ENCODE measurements at places on chromosomes 3 and 15.
A peak's percentile ranks its signal among the peaks of the same experiment; 100 is the strongest.

- no peak for DNase-seq
Measured at GRCh38 chr3:197961582-197961945, 1.5 kb downstream of the LMLN start.

- DNase-seq = no peak
Measured at GRCh38 chr3:146838221-146838620, 233.1 kb upstream of the PLSCR5 start.

DNA sequence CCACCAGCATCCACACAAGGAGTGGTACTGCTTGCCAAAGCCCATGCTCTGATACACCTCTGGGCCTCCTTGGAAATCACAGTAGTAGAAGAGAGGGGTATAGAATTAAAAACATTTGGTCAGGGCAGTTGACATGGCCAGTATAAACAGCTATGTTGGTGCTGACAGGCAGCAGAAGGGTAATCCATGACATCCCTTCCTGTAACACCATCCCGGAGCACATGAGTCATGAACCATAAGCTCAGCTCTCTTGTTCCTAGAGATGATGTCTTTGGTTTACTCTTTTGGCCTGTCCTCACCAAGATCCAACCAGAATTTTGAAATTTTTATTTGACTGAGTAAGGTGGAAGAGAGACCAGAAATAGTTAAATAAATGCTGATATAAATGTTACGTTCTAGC lies 132.6 kb upstream of the CTDSPL start:
- no peak for DNase-seq

GRCh38 chr15:57522148-57522547 lies 69.6 kb upstream of the MYZAP start:
- no peak for DNase-seq

DNA sequence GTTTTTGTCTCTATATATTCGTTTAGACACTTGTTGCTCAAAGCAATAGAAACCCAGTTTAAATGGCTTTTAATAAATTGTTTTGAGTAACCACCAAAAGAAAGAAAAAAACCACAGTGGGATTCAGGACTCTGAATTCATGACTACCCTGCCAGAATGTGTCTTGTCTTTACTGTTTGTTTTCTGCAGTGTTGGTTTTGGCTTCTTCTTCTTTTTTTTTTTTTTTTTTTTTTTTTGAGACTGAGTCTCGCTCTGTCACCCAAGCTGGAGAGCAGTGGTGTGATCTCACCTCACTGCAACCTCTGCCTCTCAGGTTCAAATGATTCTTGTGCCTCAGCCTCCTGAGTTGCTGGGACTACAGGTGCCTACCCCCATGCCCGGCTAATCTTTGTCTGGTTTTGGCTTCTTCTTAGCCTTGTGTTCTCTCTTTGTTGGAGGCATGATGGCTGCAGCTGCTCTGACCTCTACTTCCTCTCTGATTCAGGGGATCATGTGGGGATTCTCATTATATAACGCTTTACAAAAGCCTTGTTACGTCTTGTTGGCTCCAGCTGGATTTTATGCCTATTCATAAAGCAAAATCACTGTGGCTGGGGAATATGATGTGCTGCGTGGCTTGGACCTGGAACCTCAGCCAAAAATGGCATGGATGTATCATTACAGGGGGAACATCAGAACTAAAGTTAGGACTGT lies 54.0 kb downstream of the PLS1 start:
- no peak for DNase-seq

DNA sequence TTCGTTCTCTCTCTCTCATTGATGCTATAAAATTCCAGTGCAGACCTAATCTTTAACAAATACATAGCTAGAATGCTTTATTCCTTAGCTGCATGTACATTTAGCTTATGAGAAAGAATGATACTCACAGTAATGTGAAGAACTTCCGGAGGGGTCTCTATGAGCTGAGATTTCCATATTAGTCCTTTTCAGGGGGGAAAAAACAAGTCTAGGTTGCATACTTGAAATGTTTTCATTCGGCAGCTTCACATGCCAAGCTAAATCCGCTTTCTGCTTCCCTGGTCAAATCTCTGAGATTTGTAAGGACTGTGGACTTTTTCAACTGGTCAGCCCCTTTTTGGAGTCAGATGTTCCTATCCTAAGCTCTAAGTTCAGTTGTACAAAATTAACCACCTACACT lies 111.5 kb upstream of the COL8A1 start:
- no peak for DNase-seq

- no peak for DNase-seq
Measured at GRCh38 chr15:78946493-78946892, 1.6 kb upstream of the CTSH start.

GRCh38 chr3:62625268-62625667 lies 249.9 kb downstream of the CADPS start:
- no peak for DNase-seq

- no peak for DNase-seq
Measured at GRCh38 chr3:194301730-194302129, 49.4 kb downstream of the CPN2 start.

GRCh38 chr3:37935756-37936666 lies 54.6 kb upstream of the VILL start:
- no peak for DNase-seq

GRCh38 chr3:48601622-48601994 lies 6.5 kb upstream of the COL7A1 start:
- no peak for DNase-seq

DNA sequence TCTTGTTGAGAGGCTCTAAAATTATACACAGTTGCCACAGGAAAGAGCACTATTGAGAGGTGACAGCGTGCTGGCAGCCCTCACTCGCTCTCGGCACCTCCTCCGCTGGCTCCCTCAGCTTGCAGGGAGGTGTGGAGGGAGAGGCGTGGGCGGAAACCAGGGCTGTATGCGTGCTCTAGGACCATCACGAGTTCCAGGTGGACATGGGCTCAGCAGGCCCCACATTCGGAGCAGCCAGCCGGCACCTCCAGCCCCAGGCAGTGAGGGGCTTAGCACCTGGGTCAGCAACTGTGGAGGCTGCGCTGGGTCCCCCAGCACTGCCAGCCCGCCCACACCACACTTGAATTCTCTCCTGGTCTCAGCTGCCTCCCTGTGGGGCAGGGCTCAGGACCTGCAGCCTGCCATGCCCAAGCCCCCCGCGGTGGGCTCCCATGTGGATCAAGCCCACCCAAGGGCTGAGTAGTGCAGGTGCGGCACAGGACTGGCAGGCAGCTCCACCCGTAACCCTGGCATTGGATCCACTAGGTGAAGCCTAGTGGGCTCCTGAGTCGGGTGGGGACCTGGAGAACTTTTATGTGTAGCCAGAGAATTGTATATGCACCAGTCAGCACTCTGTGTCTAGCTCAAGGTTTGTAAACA lies 460.6 kb upstream of the ALCAM start:
- no peak for DNase-seq

- DNase-seq = no peak
Measured at GRCh38 chr3:172384836-172385235, 63.4 kb downstream of the GHSR start.

DNA sequence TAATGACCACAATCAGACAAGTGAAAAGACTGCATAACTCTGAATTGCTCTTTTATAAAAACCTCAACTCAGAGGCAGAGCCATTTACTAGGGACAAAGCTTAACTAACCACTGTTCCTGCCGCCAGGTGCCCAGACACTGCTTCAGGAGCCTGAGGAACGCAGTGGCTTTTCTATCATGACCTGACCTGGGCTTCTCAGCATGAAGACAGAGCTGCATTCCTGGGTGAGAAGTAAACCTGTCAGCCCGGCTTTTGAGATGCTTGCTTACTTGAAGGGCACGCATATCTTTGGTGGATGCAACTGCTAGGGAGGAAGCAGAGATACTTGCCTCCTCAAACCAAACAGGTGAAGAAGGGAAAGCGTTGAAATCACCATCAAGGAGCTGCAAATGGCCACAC lies 7.9 kb downstream of the LRRC31 start:
- DNase-seq = no peak

DNA sequence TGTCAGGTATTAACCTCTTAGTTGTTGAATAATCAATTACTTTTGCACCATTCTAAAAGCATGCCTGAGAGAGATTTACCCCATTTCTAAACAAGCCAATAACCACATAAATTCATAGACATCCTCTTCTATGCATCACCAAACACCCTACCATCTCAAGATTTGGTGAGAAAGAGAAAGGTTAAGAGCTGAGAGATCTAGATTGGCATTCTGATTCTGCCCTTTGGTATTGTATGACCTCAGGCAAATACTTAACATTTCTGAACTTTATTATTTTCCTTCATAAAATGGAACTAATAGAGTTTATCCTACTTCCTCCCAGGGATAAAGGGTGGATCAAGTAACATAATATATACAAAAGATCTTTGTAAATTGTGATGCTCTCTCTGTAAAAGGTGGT lies 146.5 kb upstream of the MME start:
- no peak for DNase-seq

DNA sequence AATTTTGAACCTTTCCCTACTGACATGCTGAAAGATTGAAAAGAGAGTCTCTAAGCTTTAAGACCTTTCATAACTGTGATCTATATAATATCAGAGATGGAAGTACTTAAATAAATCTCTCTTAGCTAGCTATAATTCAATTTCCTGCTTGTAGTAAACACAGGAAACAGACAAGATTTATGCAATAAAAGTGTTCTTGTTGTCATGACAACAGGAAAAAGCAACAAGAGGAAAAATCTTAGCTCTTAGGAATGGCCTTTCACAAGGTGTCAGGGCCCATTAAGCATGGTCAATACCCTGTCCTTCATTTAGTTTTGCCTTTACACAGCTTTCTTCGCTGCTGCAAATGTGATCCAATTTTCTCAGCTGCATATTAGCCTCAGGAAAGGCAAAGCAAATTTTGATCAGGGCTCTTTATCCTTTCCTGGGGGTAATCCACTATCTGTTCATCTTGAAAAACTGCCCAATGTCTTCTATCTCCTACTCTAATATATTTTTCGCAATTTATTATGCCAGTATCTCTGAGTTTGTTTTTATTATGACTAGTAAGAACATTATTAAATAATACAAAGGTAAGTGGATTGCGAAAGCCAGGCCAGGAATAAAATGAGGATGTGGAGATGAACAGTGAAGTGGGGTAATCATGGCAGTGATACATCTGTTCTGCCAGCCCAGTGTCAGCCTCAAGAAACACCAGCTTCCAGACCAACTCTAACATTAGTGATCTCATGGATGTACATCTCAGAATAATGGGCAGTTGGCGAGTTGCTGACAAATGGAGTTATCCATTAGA lies 28.7 kb downstream of the SIDT1 start:
- no peak for DNase-seq

GRCh38 chr15:79601405-79602086 lies 169.4 kb downstream of the MINAR1 start:
- DNase-seq = no peak

GRCh38 chr15:71112429-71112828 lies 2.8 kb upstream of the THSD4 start:
- DNase-seq = no peak

DNA sequence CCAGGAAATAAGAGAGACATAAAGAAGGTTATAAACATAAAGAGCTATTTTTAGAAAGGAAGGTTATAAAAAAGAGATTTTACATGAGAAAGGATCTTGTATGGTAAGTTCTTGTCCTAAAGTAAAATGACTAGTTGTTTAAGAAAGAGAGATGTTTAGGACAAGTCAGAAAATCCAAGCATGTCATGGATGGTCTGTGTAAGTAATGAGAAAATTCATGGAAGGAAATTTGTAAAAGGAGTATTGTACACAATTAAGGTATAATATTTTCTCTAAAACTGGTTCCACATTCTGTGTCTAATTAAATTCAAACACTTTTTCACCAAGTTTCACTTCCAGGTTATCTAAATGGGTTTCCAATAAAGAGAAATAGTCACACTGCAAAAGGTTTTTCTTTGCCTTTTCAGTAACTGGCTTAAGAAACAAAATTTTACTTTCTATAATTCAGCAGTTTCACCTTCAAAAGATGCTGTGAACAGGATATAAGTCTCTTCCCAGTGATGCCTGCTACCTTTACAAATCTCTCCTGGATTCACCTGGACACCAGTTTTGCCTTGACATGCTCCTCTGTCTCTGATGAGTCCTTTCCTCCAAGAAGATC lies 455.7 kb downstream of the ZIC1 start:
- DNase-seq = no peak

- DNase-seq = no peak
Measured at GRCh38 chr3:102361101-102361500, 73.7 kb upstream of the ZPLD1 start.

DNA sequence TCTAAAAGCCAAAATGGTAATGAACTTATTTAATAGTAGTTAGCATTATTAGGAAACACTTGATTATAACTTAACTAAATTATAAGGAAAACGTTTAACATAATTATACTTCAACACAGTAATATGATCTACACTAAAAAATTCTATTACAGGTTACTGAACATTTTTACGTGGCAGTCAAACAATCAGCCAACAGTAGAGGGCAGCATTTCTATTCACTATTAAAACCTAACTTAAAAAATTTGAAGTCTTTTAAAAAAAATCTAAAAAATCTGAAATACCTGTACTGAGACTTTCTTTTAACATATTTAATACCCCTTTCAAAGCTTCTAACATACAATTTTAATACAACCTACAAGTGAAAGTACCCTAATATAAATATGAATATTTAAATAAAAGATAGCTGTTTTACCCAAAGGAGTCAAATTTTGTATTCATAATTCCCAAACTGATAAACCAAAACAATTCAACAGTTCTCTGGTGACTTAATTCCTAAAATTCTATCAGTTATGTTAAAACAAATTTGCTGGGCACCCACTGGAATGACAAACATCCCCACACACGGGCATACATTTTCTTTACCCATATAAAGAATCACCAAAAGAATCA lies 41.5 kb downstream of the DLG1 start:
- peak; percentile 68 for DNase-seq

DNA sequence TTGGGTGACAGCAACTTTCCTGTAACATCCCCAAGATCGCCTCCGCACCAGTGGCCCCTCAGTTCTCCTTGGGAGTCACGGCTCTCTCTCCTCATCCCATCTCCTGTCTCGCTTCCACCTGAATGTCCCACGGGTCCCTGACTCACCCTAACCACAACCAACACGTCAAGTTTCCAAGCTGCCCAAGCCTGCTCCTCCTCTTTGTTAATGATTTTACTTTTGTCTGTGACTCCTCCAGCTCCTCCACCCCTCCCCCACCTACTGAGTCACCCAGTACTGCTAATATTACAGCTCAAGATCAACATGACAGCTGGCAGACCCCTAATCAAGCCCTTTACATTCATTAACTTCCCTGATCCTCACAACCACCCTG lies 39.3 kb downstream of the BDH1 start:
- DNase-seq = no peak

- DNase-seq = no peak
Measured at GRCh38 chr3:27573780-27574437, 89.7 kb upstream of the SLC4A7 start.

- DNase-seq = no peak
Measured at GRCh38 chr15:60635507-60636352, 156.8 kb upstream of the ICE2 start.

- DNase-seq = peak; percentile 76
Measured at GRCh38 chr15:41811432-41812195, 16.3 kb upstream of the JMJD7 start.
